ENCODE measurements at places on chromosomes 16 and 17. TPM values are rescaled to one million over a fixed set of nuclear protein-coding genes. Genes with fewer than 3 reads are reported as not detected.
A peak's percentile ranks its signal among the peaks of the same experiment; 100 is the strongest.

DNA sequence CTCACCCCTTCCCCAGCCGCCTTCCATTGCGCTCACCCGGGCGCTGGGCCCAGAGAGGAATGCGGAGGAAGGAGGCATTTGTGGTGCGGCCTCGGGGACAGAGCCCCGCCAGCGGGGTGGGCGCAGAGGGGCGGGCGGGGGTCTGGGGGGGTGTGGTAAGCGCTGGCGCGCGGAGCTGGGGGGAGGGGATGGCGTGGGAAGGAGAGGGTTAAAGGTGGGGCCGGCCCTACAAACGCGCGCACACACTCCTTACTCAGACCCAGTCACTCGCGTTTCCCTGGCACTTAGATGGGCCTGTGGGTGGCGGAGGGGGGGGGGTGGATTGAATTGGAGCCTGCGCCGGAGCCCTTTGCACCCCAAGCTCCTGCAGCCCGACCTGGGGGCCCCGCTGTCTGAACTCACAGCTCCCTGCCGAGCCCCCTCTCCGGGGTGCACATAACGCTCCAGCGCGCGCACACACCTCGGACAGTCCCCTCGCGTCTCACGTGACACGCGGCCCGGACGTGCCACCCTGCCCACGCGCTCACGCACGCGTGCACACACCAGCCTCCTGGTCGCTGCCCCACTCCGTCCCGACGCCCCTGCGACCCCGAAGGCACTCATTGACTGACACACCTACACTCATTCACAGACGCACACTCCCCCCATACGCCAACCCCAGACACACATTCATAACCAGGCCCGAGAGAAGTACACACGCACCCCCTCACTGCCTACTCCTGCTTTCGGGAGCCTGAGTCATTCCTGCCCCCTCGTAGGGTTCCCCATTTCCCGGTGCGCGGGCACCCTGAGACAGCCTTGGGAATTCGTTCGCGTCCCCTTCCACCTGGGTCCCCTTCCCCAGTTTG, 844 bp downstream of the TBKBP1 start:
- peak overlapping the region; percentile 76 for H3K4me3 ChIP-seq
- H3K27ac ChIP-seq: peak overlapping the region; percentile 53
- peaks cover 6% of the 10 kb centered on the region for H3K4me1 ChIP-seq
- peak; percentile 61 for DNase-seq
- H3K36me3 ChIP-seq: no peaks in the 10 kb centered on the region

- DNase-seq: no peak
- H3K4me1 ChIP-seq: no peaks in the 10 kb centered on the region
- H3K27ac ChIP-seq: no peak overlapping the region
Observed at GRCh38 chr16:88900662-88901052, 34.2 kb upstream of the PABPN1L start.

DNA sequence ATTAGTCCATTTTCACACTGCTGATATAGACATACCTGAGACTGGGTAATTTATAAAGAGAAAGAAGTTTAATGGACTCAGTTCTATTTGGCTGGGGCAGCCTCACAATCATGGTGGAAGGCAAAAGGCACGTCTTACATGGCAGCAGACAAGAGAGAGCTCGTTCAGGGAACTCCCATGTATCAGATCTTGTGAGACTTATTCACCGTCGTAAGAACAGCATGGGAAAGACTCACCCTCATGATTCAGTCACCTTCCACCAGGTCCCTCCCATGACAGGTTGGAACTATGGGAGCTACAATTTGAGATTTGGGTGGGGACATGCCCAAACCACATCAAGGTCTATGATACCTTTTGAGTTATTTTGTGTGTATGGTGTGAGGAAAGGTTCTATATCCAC, 66.9 kb downstream of the METRNL start:
- DNase-seq: no peak
- H3K36me3 ChIP-seq: no peaks in the 10 kb centered on the region
- H3K27ac ChIP-seq: no peak overlapping the region
- H3K4me3 ChIP-seq: no peak overlapping the region
- no peaks in the 10 kb centered on the region for H3K27me3 ChIP-seq
- no peaks in the 10 kb centered on the region for H3K4me1 ChIP-seq

GRCh38 chr17:73371285-73371684, 59.5 kb upstream of the CDC42EP4 start:
- no peaks in the 10 kb centered on the region for H3K27me3 ChIP-seq
- DNase-seq: no peak
- no peaks in the 10 kb centered on the region for H3K36me3 ChIP-seq
- peaks cover 4% of the 10 kb centered on the region for H3K4me1 ChIP-seq
- H3K4me3 ChIP-seq: no peak overlapping the region
- no peak overlapping the region for H3K27ac ChIP-seq

DNA sequence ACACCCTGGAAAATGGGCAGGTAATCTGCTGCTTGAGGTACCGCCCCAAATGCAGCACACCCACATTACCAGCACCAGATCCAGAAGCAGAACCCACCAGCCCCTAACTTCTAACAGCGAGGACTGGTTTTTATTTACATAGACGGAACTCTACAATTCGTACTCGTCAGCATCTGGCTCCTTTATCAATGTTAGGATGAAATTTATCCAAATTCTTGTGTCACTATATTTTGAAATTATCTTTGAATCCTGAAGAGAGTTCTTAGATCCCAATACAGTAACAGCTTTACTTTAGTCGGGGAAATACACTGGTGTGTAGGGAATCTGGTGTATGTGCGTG, 332 bp upstream of the ALG1 start:
- no peaks in the 10 kb centered on the region for H3K4me1 ChIP-seq
- no peak for DNase-seq
- peak overlapping the region; percentile 76 for H3K27ac ChIP-seq
- H3K4me3 ChIP-seq: peak overlapping the region; percentile 86
- peaks cover 14% of the 10 kb centered on the region for H3K36me3 ChIP-seq
- H3K27me3 ChIP-seq: no peaks in the 10 kb centered on the region

CNTNAP1 gene
- 8.1 TPM for polyA plus RNA-seq

WWOX gene
- polyA plus RNA-seq: 12.9 TPM

C1QTNF8 gene
- not detected for polyA plus RNA-seq

Measured in pancreas (tissue), 10 donors.